ENCODE measurements at places on chromosomes 7 and 10.

- DNase-seq, result no peak
Observed at GRCh38 chr10:24966962-24967481, 14.6 kb upstream of the PRTFDC1 start.

DNA sequence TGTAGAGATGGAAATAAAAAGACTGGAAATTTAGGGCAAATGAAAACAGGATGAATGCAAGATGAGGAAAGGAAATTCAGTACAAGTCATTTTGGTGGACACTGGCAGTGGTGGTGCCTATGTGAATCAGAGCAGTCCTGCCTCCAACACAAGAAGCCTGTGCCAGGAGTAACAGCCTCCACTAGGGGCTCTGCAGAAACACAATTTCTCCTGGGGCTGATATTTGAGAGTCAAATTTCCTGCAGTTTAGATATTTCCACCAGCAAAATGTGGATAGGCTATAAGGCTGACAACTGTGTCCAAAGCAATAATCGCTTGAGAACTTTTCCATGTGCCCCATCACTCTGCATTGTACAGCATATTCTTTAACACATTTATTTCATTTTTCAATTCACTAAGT is 4.7 kb upstream of the PLXDC2 start:
- DNase-seq, result peak; percentile 34

DNA sequence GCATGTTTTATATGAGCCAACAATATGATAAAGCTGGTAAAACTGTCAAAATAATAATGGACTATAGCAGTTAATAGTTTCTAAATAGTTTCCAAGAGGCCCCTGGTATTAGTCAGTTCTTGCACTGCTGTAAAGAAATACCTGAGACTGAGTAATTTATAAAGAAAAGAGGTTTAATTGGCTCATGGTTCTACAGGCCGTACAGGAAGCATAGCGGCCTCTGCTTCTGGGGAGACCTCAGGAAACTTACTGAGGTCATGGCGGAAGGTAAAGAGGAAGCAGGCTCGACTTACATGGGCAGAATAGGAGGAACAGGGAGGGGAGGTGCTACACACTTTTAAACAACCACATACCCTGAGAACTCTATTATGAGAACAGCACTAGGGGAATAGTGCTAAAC is 104.6 kb downstream of the PPP1R9A start:
- peak; percentile 65 for DNase-seq

GRCh38 chr7:149869867-149870266 is 3.9 kb upstream of the ATP6V0E2 start:
- DNase-seq, result no peak

DNA sequence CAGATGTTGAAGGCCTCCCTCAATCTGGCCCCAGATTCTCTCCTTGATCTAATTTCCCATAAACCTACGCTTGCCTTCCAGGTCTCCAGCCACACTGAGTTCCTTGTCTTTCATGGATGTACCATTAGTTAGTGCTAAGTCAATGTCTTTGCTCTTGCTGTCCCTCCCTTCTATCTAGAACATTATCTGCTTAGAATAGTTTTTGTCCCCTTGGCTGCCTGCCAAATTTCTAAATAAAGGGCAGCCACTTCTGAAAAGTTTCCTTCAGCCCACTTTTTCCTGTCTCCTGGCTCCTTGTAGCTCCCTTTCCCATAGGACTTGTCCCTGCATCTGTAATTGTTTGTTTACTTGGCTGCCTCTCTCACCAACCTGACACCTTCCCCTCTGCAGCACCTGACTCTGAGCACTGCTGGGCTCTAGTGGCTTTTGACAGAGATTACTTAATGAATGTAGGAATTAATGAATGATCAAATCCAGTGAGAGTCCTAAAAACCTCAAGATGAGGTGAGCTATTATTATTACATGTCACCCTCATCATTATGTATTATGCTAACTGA is 58.3 kb downstream of the CXCL12 start:
- no peak for DNase-seq
